BJ (cell line): ENCODE measurements at places on chromosomes 3 and 15.
A peak's percentile ranks its signal among the peaks of the same experiment; 100 is the strongest.

DNA sequence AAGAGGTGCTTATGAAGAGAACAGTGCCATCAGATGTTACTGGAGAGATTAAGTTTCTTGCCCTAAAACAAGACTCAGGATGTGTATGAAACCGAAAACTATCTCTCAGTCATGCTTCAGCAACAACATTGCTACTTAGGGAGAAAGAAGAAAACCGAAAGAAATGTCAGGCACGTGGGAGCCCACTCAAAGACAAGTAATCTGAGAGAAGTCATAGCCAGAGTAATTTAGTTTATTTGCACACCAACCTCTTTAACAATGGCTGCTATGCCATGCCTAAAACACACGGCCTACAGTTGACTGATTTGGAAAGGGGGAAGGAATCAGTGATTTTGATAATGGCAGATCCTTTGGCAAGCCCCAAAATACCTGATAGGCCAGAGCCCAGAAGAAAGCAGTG lies 162.9 kb downstream of the TIGIT start:
- DNase-seq: no peak

- DNase-seq: no peak
Observed at GRCh38 chr3:127762077-127762786, 60.1 kb downstream of the MGLL start.

- DNase-seq: no peak
Observed at GRCh38 chr3:98824256-98824655, 61.1 kb downstream of the ST3GAL6 start.

DNA sequence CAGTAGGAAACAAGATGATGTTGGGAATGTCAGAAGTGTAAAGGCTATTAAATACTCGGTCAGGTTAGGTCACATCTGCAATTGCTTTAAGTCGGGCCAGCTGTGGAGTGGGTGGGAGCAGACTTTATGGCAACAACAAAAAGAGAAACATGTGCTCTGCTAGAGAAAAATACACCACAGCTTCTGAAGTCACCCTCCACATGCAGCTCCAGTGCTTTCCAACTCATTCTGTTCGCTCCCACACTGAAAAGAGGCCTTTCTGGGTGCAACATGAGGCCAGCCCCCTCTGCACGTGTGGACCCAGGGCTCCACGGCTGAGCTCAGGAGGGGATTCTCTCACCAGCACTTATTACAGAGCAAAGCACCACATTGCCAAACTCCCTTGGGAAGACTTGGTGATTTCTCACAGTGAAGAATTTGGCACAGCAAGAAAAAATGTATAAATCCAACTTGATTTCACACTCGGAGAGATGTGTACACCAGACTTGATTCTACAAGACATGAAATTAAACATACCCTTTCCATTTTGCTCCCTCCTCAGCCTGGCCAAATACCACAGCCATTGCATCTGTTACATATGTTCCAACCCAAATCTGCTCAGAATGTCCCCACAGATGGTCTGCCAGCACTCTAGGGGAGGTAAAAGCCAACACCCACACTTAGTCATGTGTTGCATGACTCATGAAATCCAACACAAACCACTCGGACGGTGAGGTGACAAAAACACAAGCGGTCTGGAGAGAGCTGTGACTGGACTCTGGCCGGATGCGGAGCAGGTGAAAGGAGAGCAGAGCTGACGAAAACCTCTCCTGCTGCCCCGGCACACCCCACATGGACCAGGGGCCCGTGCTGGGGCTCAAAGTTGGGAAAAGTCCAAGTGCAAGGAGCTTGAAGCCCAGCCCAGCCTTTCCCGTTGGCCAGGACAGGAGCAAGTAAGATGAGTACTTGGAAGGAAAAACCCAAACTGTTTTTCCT lies 74.6 kb downstream of the ITGB5 start:
- DNase-seq: peak; percentile 91

DNA sequence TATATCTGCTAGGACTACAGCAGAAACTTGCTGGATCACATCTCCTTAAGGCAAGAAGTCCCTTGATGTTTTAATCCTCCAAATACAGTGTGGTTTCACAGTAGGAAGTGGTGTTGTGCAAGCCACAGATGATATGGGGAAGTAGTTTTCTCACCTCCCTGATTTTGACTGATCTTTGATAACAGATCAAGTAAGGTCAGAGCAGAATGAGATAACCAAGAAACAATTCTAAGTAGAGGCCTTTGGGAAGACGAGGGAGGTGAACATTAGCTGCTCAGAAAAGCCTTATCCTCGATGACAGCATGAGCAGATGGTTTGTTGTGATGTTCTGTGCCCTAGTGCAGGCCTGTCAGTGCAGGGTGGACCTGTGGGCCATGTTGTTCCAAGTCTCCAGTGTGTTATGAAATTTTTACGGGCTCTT lies 61.3 kb downstream of the RIOX2 start:
- DNase-seq: no peak

GRCh38 chr3:100811779-100812507 lies 102.6 kb downstream of the TFG start:
- no peak for DNase-seq

DNA sequence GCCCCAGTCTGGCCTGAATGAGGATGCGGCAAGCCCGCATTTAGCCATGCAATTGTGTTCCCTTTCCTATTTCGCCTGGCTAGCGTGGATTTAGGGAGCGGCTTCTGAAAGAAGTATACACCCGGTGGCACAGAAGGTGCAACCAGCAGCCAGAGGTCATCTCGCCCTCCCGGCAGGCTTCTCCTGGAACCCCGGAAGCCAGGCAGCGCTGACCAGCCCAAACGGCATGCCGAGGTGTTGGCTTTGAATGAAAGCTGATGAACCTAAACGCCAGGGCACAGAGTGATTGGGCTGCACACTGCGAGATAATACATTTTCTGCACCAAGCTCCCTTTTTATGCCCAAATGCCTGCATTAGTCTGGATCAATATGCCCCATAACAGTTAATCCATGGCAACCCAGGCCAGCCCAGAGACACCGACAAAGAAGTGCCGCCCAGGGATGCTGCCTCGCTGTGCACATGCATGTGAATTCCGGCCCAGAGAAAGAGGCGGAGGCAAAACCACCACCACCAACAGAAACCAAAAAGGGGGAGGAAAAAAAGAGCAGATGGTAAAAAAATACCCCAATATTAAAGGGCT lies 1.4 kb downstream of the SRGAP3 start:
- DNase-seq: no peak

GRCh38 chr3:105347625-105348302 lies 18.9 kb upstream of the ALCAM start:
- DNase-seq: no peak
